ENCODE measurements at places on chromosomes 3 and 15.

DNA sequence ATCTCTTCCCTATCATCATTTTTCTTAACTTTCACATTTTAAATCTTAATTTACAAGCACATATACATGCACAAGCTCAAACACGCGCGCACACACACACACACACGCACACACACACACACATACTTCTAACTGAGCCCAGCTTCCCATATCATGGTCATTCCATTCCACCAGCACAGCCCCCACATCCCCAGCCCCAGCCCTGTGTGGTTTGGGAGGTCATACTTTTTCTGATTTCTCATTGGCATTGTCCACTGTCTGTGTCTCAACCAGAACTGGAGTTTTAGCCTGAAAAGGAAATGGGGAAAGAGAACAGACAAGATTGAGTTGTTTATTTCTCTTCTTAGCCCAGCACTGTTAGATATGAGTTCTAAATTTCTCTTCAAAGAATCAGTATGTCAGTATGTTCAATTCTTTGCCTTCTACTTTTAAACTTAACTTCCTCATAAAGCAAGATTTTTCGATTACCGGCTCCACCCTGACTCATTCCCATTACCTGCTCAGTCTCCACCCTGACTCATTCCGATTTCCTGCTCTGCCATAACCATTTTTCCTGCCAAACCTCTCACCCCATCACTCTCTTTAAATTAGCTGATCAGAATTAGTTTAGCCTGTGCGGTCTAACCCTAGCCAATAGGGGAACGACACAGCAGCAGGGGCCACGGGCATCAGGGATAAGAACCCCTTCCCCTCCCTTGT lies 6.4 kb downstream of the IQCF1 start:
- no peak for DNase-seq

DNA sequence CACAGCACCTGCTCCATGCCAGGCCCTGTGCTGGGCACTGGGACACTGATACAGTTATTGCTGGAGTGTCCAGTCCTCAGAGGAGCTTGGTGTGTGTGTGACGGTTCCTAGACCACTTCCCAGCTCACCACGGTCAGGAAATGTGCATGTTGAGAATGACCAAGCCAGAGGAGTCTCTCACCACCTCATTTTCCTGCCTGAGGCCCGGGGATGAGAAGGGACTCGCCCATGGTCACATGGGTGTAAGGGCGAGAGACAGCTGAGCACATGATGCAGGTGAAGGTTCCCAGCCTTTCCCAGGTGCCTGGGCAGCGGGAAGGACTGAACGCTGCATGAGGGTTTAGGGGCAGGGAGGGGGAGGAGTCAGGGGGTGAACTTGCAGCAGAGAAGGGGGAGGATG lies 180.9 kb upstream of the TLE3 start:
- no peak for DNase-seq

- DNase-seq: no peak
Measured at GRCh38 chr3:52240059-52240885, 1.3 kb upstream of the TWF2 start.

DNA sequence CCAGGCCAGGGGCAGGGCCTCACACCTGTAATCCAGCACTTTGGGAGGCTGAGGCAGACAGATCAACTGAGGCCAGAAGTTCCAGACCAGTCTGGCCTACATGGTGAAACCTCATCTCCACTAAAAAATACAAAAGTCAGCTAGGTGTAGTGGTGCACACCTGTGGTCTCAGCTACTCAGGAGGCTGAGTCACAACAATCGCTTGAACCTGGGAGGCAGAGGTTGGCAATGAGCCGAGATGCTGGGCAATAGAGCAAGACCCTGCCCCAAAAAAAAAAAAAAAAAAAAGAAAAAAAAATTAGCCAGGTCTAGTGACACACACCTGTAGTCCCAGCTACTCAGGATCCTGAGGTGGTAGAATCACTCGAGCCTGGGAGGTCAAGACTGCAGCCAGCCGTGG lies 18.8 kb downstream of the MYO9A start:
- DNase-seq: no peak

GRCh38 chr15:45834622-45835021 lies 199.8 kb downstream of the SQOR start:
- DNase-seq: no peak

- DNase-seq: no peak
Measured at GRCh38 chr3:10419637-10420232, 85.7 kb downstream of the ATP2B2 start.

GRCh38 chr3:195095035-195095703 lies 175.8 kb downstream of the XXYLT1 start:
- DNase-seq: peak; percentile 56

DNA sequence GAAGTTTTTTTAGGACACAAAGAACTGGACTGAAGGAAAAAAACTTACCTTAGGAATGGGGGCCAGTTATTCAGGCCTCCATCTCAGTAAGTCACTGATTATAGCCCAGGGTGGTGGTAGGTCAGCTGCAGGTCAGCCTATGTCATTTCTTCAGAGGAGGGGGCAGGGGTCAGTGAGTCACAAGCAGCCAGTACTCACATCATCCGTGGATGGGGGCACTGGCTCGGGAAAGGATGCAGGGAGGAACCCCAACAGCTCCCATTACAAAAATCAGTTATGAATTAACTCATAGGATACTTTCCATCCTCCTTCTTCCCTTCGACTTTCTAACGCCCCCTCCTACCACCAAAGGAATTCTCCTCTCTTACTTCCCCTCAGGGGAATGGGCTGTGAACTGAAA lies 578.3 kb downstream of the PDCD6IP start:
- no peak for DNase-seq

- no peak for DNase-seq
Measured at GRCh38 chr15:31537770-31538592, 211.3 kb downstream of the KLF13 start.

DNA sequence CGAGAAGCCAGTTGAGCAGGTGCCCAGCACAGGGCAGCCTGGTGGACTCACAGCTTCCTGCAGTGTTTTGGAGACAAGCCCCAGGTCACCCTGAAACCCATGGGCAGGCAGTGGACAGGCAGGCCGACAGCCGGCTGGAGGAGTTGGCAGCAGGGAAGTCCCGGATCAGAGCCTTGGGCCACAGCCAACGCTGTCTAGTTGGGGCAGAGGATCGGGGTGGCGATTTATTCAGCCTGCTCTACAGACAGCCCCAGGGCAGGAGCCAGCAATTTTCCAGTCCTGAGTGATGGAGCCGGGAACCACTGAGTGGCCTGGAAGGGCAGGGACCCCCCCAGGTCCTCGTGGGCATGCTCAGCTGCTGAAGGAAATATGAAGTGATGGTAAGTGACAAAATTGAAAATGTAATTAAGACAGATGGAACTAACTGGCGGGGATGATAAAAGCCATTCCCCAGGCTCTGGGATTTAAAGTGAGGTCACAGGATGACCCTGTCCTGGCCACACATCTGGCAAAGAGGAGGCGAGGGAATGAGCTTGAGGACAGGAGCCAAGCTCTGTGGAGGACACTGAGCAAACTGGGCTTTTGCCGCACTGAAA lies 34.4 kb upstream of the TBC1D21 start:
- peak; percentile 92 for DNase-seq

DNA sequence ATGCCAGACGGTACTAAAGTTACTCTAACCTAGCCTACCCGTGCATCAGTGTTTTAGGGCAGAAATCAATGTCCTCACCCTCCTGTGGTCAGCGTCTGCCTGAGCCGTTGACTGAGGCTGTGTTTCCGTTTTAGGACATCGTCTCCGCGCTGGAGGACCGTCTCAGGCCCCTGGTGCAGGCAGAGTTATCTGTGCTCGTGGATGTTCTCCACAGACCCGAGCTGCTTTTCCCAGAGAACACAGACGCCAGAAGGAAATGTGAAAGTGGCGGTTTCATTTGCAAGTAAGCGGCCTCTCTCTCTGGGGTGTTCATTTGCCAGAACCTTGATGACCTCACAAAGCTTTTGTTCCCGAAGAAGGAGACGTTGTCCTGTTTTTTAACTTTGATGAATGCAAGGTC lies 217.0 kb downstream of the ITPR1 start:
- no peak for DNase-seq

- DNase-seq: no peak
Measured at GRCh38 chr3:49349348-49350114, 8.6 kb downstream of the GPX1 start.

- peak; percentile 11 for DNase-seq
Measured at GRCh38 chr3:177777699-177778098, 580.4 kb upstream of the TBL1XR1 start.

GRCh38 chr3:23396746-23397145 lies 193.6 kb downstream of the UBE2E2 start:
- no peak for DNase-seq

GRCh38 chr15:40274350-40275274 lies 8.3 kb downstream of the ANKRD63 start:
- DNase-seq: peak; percentile 79

GRCh38 chr3:22453906-22454535 lies 703.0 kb upstream of the ZNF385D start:
- DNase-seq: no peak

DNA sequence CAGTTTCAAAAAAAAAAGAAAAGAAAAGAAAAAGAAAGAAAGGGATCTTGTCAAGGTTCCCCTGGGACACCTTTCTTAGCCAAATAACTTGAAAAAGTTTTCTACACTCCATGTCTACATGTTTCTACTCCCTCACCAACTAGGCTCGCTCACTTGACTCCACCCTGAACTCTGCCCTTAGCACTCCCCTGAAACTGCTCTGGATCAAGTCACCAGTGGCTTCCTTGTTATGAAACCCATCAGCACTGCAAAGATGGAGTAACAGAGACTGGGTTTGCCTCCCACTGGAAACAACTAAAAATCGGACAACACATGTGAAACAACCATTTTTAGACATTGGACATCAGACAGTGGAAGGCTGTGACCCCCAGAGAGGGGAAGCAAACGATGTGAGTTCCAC lies 36.8 kb downstream of the TMEM40 start:
- DNase-seq: no peak

GRCh38 chr15:38768970-38769369 lies 204.4 kb upstream of the RASGRP1 start:
- DNase-seq: peak; percentile 18

- no peak for DNase-seq
Measured at GRCh38 chr15:28896951-28897350, 11.2 kb downstream of the APBA2 start.

- DNase-seq: no peak
Measured at GRCh38 chr3:14514323-14514720, 25.8 kb downstream of the GRIP2 start.

DNA sequence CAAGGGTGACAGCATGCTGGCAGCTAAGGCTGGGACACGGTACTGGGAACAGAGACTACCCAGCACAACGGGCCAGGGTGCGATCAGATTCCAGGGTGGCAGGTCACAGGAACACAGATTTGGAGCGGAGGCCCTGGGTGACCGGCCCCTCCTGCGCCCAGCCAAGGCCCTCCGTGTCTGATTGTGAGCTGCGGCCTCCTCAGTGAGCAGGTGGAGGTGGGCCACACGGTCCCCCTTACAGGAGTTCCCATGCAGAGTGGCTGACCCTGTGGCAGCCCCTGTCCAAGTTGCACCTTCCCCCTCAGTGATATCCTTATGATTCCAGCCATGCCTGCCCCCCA lies 28.9 kb upstream of the PARL start:
- DNase-seq: no peak

DNA sequence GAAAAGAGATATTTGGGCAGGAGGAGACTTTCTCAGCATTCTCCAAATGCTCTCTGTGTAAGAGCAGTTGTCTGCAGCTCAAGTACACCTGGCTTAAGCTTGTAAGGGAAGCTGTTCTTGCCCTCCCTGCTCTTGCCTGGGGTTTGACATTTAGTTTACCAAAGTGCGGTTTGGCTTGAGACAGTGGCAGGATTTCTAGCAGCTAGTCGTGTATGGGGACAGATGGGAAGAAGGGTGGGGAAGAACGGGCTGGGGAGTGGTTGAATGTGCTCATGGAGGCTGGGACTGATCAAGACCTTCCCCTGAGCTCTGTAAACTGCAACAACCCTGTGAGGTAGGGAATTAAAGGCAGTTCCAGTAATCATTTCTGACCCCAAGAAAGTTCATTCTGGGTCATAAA lies 39.8 kb downstream of the SQOR start:
- no peak for DNase-seq

- no peak for DNase-seq
Measured at GRCh38 chr3:32956750-32957570, 5.5 kb downstream of the CCR4 start.

Data from cerebellum (tissue), 4 donors.